ENCODE measurements at places on chromosomes 1 and 21.
A peak's percentile ranks its signal among the peaks of the same experiment; 100 is the strongest.

GRCh38 chr1:44511769-44512168, 106.7 kb downstream of the RNF220 start:
- no peak for DNase-seq

GRCh38 chr1:154760469-154760933, 109.6 kb downstream of the KCNN3 start:
- DNase-seq, result peak; percentile 62

DNA sequence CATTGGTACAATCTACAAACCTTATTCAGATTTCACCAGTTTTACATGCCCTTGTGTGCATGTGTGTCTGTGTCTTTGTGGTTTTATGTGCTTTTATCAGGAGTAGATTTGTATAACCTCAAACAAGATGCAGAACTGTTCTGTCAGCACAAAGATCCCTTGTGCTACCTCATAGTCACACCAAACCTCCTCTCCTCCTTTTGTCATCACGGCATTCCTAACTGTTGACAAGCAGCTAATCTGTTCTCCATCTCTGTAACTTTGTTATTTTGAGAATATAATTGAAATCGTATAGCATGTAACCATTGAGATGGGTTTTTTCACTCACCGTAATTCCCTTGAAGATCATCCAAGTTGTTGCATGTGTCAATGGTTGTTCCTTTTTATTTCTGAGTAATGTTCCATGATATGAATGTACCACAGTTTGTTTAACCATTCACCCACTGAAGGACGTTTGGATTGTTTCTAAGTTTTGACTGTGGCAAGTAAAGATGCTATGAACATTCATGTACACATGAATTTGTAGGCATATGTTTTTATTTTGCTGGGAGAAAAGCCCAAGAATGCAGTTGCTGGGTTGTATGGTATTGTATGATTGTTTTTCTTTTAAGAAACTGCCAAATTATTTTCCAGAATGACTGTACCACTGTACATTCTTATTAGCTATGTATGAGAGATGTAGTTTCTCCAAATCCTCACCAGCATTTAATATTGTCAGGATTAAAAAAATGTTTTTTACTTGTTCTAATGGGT, 78.1 kb upstream of the B3GALT2 start:
- DNase-seq, result no peak

GRCh38 chr1:204947338-204947737, 76.7 kb downstream of the NFASC start:
- no peak for DNase-seq

DNA sequence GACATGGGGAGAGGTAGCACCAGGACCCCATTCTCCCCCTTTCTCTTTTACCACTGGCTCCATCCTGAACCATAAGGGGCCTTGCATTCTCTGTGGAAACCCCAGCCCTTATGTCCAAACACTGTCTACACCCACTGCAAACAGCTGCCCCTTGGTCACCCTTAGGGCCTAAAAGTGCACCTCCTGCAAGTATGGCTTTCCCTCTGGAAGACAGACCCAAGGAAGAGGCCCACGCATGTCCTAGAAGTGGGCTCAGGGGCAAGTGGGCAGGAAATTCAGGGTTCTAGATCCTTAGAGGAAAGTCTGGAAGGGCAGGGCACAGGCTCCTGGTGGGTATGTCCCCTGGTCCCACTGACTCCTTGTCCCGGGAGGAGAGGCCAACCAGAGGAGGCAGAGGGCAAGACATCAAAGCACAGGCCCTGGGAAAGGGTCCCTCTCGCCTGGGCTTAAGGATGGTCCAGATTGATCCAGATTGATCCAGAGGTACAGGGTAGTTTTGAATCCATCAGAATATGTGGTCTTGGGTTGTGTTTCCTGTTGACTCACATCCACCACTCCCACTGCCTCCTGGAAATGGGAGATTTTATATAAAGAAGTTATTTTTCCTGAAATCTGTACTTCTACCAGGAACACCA, 150.9 kb downstream of the GRIK3 start:
- DNase-seq, result no peak

DNA sequence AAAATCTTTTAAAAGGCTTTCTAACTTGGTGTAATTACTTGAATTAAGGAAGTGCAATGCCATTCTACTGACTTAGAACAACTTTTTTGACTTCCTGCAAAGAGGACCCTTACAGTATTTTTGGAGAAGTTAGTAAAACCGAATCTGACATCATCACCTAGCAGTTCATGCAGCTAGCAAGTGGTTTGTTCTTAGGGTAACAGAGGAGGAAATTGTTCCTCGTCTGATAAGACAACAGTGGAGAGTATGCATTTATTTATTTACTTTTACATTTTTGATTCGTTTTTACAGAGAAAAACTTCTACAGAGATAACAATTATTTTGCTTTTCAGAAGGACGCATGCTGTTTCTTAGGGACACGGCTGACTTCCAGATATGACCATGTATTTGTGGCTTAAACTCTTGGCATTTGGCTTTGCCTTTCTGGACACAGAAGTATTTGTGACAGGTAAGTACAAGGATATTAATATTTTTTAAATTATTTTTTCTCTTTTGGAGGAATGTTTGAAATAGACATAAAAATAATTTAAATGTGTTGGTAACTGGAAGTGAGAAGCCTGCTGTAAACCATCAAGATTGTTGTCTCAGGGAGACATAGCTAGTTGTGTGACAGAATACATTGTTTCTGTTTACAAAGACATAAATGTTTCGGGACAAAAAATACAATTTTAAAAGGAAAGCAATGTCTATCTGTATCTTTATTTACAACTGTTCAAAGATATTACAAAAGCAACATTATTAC, at the start of gene PTPRC:
TSS of gene PTPRC (plus strand) at position 147 of the 742 bp plus-strand sequence. CDS start at position 376, 229 bp downstream.
- no peak for DNase-seq

- DNase-seq, result no peak
Observed at GRCh38 chr21:19547951-19548840, 1144.6 kb upstream of the TMPRSS15 start.

GRCh38 chr1:55707196-55707595, 492.0 kb upstream of the USP24 start:
- DNase-seq, result no peak

DNA sequence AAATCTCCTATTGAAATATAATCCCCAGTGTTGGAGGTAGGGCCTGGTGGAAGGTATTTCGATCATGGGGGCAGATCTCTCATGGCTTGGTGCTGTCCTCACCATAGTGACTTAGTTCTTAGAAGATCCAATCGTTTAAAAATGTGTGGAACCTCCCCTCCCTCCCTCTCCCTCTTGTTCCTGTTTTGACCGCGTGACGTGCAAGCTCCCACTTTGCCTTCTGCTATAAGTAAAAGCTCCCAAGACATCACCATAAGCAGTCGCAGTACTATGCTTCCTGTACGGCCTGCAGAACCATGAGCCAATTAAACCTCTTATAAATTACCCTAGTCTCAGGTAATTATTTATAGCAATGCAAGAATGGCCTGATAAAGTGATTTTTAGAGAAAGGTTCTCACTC, 10.9 kb upstream of the RGS2 start:
- DNase-seq, result no peak

DNA sequence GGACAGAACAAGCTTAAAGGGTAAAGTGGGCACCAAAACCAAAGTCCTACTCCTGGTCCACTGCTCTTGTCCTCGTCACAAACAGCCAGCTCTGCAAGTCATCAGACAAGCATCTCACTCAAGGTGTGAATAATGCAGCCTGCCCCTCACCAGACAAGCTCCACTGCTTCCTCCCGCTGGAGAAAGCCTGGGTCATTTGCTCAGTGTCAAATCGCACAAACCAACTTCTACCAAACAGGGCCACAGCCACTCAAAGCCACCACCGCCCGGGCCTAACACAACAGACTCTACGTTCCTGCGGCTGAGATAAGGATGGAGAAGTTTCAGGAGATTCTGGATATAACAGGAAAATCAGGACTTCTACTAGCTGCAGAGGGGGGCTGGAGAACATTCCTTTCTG, 3.3 kb downstream of the SSBP3 start:
- DNase-seq, result no peak

- no peak for DNase-seq
Observed at GRCh38 chr1:153598309-153599172, 14.4 kb downstream of the S100A16 start.

GRCh38 chr21:24423546-24423945, 1183.7 kb downstream of the MRPL39 start:
- DNase-seq, result no peak

- DNase-seq, result no peak
Observed at GRCh38 chr1:167110586-167110985, 16.7 kb downstream of the STYXL2 start.

DNA sequence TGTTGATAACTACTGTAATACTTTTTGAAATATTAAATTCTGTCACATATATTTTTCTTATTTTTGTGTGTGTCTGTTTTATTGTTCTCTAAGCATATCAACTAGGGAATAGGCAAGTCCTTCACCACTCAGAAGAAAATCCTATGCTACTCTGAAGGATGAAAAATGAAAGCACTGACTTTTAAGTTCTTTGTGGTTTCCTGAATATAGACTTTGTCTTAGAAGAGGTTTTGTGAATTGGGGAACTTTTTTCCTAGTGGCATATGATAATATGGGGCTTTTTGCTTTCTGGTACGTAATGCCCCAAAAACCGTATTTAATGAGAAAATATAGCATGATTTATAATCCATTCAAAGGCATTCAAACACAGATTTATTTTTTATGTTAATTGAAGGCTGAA, 136.0 kb downstream of the SNX7 start:
- no peak for DNase-seq

GRCh38 chr1:55194851-55195250, 20.3 kb downstream of the USP24 start:
- DNase-seq, result no peak

DNA sequence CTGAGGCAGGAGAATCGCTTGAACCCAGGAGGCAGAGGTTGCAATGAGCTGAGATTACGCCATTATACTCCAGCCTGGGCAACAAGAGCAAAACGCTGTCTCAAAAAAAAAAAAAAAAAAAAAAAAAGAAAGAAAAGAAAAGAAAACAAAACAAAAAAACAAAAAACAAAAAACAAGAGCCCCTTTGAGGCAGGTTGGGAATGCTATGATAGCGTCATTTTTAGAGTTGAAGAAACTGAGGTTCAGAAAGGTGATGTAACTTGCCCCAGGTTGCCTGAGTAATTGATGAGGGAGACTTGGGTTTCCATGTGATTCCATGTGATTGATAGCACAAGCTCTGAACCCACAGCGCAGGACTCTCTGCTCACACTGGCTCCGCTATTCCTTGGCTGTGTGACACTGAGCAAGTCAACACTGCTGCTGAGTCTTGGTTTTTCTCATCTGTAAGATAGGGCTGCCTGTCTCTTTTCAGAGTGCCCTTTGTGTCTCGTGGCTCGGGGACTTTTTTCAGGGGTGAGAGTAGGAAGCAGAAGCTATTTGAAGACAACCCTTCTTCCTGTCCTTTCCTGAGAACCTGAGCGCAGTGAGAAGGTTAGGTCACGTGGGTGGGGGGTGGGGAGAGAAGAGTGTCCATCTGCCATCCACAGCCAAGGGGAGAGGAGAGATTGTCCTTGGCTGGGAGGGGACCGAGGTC, 2.5 kb downstream of the CNR2 start:
- no peak for DNase-seq

- DNase-seq, result no peak
Observed at GRCh38 chr1:99590578-99591209, 55.2 kb upstream of the PALMD start.

DNA sequence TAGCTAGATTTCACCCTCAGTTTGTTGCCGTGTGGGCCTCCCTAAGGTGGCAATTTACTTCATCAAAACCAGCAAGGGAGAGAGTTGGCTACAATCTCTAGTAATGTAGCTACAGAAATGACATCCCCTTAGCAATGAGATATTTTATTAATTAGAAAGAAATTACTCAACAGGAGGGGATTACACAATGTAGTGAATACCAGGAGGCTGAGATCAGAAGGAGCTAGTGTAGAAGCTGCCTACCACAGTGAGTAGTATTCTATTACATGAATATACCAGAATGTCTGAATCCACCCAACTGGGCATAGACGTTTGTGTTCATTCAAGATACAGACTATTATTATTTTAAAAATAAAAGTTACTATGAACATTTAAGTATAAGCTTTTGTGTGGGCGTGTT, 868.2 kb upstream of the CXADR start:
- no peak for DNase-seq

DNA sequence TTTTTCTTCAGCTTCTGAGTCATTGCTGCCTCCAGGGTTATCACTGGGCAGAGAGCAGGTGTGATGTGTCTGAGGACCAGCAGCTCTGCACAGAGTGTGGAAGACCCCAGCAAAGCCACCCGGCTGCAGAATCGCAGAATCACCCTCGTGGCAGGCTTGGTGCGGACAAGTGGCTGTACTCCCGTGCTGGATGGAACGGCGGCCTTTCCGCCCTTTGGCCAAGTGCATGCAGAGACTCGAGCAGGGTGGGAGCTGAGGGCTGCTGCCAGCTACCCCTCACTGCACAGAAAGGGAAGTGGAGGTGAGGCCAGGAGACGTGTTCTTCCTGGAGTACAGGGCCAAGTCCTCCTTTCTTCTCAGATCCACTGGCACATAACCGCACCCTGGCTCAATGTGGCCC, 162.5 kb downstream of the PCBP3 start:
- no peak for DNase-seq

DNA sequence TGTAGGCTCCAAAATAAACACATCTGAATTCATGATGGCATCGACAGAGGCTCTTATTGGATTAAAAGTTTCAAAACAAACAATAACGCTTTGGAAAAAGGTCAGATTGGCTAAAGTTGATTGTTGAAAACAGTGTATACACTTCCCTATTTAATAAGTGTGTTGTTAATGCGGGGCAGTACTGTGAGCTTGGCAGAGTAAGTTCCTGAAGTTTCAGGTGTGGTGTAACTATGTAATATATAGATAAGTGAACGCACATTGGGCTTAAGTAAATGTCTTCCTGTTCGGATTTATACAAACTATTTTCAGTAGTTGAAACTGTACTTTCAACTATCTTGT, 810 bp downstream of the ZBTB37 start:
- DNase-seq, result no peak

DNA sequence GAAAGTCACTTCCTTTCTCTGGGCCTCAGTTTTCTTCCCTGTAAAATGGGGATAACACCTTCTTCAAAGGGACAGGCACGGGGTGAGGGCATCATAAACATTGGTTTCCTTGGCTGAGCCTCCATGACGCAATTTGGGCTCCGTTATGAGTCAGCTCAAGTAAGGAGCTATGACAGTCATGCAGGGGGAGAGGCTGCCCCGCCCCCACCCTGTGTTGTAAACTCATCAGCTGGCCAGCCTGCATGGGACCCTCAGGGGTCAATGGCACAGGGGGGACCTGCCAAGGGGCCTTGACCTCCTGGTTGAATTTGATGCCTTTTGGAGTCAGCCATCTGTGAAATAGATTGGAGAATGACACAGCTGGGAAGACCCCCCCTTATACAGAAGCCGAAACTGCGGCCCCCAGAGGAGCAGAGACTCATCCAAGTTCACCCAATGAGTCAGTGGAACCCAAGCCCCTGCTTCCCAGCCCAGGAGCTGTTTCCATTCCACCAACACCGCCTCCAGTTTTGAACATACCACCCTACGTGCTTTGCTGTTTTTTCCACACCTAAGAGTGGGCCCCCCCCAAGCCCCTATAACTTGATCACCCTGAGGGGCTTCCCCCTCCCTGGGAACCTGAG, 36.8 kb upstream of the RUNX3 start:
- DNase-seq, result no peak

GRCh38 chr1:187794561-187794960, 965.8 kb downstream of the PLA2G4A start:
- DNase-seq, result no peak

- no peak for DNase-seq
Observed at GRCh38 chr1:49026230-49026811, 249.6 kb upstream of the BEND5 start.

Data from stimulated activated CD4-positive, alpha-beta T cell treated with anti-CD3 and anti-CD28 coated beads, TNF-alpha, amount 100 ng/mL, for 1 hour (primary cell).